T-helper 22 cell (primary cell): ENCODE measurements at places on chromosomes 13 and 19.

- no peak for DNase-seq
Observed at GRCh38 chr13:96223231-96223630, 133.3 kb downstream of the HS6ST3 start.

- DNase-seq = no peak
Observed at GRCh38 chr19:7196763-7197118, 97.5 kb downstream of the INSR start.

DNA sequence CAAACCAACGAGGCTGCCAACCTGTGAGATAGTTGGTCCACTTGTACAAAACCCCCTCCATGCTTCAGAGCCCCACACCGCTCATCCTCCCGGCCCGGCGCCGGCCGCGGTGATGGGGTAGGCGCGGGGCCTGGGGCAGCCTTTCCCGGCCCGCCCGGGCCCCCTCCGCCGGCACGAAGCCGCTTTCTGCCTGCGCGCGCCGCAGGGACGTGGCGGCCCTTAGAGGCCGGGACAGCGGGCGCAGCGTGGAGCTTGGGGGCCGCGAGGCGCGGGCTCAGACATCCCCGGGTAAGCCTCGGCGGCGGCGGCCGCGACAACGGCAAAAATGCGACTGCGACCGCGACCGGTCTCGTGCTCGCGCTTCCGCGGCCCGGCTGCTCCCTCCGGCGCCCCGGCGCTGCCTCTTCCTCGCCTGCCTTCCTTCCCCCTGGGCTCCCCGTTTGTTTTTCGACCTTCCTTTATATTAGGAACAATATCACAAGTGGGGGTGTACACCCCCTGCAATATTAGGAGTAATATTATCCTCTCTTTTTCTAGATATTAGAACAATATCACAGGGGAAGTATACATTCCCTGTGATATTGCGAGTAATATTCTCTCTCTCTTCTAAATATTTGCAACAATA lies 53.9 kb upstream of the CEACAM21 start:
- peak; percentile 10 for DNase-seq

GRCh38 chr19:32928806-32929205 lies 43.0 kb downstream of the CEP89 start:
- DNase-seq = no peak

DNA sequence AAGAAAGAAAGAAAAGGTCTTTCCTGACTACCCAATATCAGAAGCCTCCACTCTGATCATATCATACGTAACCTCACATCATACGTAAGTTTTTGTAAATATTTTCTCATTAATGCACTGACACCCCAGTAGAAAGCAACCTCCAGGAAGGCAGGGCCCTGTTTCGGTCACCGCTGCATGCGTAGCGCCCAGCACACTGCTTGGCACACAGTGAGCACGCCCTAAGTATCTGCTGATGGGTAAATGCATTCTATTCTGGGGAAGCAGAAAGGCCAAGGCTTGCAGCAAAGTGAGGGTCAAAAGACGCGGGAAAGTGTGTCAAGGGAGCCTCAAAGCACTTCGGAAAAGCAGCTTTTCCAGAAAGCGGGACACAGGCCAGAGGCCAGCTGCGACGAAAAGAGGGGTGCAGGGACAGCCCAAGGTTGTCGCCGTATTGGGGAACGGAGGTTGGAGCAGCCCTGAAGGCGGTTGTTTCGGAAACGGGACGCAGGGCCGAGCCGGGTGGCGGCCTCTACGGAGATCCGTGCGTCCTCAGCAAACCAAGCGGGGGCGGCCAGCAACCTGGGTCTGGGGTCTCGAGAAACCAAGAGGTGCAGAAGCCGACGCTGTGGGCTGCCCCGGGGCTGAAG lies 463 bp downstream of the SUGP1 start:
- no peak for DNase-seq

GRCh38 chr13:111410232-111411021 lies 90.0 kb downstream of the TEX29 start:
- DNase-seq = no peak

DNA sequence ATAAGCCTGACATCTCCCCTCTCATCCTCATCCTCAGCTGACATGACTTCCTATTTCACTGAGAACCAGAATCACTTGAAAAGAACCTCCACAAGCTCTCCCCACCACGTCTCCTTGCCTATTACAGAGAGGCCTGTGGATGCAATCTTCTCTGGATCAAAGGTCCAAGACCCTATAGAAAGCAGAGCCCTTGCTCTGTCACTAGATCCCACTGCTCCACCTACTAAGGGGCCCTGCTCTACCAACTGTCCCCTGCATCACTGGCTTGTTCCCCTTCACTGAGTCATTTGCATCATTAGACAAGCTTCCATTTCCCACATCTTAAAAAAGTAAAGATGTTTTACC lies 40.8 kb downstream of the RCBTB2 start:
- no peak for DNase-seq

- DNase-seq = no peak
Observed at GRCh38 chr13:38700051-38700450, 13.2 kb downstream of the FREM2 start.

DNA sequence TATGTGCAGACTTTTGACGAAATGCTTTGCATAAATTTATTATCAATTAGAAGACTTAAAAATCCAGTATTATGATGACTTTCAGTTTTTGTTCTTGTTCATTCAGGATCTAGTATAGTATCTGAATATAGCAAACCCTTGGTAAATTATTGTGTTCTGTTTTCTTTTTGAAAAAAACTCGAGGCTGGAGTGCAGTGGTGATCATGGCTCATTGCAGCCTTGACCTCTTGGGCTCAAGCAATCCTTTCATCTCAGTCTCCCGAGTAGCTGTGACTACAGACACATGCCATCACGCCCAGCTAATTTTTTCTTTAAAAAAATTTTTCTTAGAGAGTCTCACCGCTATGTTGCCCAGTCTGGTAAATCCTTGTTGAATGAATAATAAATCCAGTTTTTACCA lies 4.6 kb downstream of the FARP1 start:
- DNase-seq = no peak

DNA sequence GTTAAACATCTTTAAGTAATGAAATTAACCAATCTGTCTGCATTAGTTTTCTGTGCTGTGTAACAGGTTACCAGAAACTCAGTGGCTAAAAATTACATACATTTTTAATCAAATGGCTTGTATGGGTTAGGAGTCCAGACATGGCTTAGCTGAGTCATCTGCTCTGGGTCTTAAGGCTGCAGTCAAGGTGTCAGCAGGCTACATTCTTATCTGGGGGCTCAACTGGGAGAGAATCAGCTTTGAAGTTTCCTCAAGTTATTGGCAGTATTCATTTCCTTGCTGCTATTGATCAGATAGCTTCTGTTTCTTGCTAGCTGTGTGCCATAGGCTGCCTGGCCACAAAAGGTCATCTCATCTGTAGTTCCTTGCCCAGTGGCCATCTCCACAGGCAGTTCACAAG lies 1163.0 kb downstream of the DIAPH3 start:
- DNase-seq = no peak

- DNase-seq = no peak
Observed at GRCh38 chr19:54644056-54644455, 13.8 kb downstream of the LILRB1 start.

DNA sequence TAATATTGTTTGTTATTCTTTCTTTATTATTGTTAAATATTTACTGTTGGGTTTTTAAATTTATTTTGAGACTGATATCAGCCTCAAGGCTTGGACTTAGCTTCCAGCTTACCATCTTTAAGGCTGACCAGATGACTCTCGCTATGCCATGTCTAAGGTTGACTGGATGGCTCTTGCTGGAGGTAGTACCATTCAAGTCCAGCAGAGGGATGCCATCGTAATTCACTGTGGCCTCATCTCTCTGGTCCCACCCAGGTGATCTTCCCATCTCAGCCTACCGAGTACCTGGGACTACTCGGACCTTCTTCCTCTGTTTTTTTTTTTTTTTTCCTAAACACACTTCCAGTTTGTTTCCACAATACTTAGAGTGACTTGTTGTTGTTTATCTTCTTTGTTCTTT lies 41.7 kb upstream of the ZNF91 start:
- no peak for DNase-seq

DNA sequence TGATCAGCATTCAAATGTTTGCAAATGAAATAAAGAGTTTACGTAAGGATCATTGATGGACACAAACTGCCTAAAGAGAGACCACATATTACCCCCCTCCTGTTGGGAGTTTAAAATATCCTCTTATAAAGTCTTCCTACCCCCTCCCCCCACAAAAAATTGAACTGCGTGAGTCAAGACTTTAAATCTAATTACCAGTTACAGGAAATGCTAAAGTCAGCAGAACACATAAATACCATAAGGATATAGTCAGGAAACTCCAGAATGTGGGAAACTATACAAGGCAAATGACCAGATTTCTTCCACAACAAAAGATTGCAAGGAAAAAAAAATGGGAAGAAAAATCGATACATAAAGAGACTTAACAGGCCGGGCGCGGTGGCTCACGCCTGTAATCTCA lies 44.4 kb upstream of the FARP1 start:
- no peak for DNase-seq

GRCh38 chr13:99004978-99005377 lies 27.1 kb upstream of the DOCK9 start:
- DNase-seq = no peak

DNA sequence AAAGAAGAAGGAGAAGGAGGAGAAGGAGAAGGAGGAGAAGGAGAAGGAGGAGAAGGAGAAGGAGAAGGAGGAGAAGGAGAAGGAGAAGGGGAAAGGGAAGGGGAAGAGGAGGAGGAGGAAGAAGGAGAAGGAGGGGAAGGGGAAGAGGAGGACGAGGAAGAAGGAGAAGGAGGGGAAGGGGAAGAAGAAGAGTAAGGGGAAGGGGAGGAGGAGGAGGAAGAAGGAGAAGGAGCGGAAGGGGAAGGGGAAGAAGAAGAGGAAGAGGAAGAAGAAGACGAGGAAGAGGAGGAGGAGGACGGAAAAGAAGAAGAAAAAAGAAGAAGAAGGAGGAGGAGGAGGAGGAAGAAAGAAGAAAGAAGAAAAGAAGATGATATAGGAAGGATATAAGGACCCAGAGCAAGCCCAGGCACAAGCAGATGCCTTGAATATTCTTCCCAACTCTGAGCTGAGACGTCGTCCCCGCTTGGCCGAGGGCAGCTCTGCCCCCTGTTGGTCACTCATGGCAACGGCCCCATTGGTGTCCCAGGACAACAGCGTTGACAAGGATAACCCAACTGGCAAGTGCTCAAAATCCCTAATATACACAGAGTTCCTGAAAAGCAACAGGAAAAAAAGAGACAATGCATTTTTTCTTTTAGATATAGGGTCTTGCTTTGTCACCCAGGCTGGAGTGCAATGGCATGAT lies 30.6 kb upstream of the IGSF23 start:
- DNase-seq = no peak

DNA sequence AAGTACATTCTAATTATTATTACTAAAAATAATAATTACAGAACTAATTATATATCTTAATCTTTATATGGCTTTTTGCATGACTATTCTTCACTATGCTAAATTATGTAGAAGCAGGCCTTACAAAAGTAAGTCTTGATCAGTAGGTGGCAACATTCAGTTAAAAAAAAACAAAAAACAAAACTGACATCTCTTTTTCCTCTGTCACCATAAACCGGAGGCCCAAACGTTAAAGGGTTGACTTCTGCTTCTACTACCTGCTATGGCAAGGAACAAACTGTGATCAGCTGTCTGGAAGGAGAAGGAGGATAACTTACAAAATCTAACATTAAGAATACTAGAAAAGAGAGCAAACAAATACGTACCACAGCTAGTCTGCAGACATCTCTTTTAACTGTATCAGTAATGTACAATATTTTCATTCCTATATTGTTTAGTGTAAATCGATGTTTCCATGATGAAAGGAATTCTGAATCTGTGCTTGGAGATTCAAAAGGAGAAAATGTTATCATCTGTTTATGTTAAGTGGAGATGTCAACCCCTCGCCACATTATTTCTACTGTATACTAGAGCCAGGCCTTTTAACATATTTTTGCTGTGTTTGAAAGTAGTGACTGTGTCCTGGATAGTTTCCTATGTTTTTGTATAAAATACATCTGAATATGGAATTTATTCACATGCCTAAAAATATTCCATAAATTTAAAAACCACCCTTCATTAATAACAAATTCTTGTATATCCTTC lies 1525.4 kb downstream of the SLITRK1 start:
- no peak for DNase-seq

DNA sequence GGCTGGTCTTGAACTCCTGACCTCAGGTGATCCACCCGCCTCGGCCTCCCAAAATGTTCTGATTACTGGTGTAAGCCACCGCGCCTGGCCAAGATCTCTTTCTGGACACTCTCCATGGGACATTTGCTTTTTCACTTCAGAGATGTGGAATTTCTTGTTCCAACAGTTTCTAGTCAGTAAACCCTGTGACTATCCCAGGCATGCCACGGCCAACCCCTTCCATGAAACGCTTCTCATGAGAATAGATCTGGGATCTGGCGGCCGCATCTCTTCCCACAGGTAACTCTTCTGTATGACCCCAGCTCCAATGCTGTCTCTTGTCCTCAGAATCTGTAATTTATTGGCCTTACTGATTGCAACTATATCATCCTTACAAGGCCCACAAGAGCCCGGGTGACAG lies 16.2 kb downstream of the PLPP2 start:
- DNase-seq = no peak

- no peak for DNase-seq
Observed at GRCh38 chr13:99993660-99994637, 12.4 kb downstream of the ZIC2 start.

- no peak for DNase-seq
Observed at GRCh38 chr13:76884186-76884906, 1.9 kb downstream of the KCTD12 start.

GRCh38 chr13:35389535-35389934 lies 87.0 kb downstream of the MAB21L1 start:
- DNase-seq = no peak

- no peak for DNase-seq
Observed at GRCh38 chr13:94602467-94602866, 810 bp downstream of the GPR180 start.

DNA sequence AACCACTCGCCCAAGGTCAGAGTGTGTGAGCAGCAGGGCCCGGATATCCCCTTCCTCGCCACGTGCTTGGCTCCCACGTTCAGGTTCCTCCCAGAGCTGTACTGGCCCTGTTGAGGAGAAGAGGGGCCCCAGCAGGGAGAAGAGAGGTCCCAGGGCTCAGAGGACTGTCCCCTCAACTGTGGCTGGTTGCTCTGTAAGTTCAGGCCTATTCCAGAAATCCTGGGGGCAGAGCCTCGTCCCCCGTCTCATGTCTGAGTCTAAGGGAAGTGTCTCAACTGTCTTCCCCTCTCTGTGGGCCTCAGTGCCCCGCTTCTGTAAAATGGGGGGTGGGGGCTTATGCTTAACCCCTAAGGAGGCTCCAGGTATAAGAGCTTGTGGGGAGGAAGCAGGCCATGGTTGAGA lies 3.9 kb downstream of the PPP5C start:
- DNase-seq = no peak

DNA sequence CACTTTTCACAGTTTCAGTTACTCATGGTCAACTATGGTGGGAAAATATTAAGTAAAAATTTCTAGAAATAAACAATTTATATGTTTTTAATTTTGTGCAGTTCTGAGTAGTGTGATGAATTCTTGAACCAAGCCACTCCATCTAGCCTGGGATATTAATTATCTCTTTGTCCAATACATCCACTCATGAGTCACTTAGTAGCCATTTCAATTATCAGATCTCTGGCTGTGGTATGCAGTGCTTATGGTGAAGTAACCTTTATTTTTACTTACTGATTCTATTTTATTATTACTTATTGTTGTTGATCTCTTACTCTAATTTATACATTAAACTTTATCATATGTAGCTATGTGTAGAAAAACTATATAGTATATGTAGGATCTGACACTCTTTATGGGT lies 128.9 kb upstream of the KLHL1 start:
- DNase-seq = no peak
